MG63 (cell line): ENCODE measurements at places on chromosomes 12 and 14.

DNA sequence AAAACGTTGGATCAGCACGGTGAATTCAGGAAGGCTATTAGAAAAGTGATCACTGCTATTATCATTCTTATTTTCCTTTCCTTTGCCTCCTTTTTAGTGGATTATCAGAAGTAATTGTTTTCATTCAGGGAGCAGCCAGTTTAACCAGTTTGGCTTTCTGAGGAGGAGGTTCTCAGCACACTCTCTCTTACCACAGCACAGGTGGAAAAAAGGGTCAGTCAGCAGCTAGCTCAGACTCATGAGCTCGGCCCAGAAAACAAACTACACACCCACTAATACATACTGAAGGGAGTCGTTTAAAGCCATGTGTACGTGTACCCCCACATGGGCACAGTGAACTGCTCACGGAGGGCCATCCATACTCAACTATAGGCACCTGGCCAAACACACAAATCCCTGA, 23.2 kb upstream of the MAGOHB start:
- DNase-seq = no peak

DNA sequence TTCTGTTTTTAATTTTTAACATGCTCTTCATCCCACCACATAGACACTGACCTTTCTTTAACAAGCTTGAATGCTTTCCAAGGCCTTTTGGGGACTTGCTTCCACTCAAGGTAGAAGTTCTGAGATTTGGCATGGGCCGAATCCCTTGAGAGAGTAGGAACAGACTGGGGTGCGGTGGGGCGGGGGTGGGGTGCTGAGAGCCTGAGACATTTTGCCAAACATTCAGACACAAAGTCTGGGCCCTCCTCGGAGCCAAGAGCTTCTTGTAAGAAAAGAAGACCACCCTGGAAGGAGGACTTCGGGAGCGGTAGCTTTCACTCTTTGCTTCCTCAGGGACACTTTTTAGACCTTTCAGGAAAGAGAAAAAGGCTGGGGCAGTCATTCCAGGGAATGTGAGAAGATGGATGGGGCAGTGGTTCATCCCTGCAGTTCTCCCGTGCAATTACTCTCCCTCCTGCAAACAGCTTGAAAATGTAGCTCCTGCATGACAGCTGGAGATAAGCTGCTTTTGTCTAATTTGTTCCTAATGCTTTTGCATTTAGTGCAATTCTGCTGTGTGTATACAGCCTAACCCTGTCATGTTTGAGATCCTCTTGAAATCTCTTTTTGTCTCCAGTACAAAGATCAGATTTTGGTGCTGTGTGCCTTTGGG, 16.3 kb upstream of the MYO1H start:
- DNase-seq = no peak

DNA sequence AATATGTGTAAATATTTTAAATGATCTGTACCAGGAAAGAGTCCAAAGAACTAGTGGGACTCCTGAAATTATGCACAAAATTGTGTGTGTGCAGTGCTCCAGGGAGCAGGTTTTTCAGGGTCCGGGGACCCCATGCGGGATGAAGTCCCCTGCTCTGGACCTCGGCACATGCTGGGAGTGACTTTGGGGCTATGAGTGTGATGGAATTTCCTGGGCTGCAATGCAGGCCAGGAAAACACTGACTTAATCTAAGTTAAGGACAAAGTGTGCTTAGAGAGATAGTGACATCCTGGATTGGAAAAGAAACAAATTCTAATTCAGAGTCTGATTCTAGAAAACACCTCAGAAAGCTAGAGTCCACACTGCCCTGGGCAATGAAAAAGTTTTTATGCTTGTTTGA, 6.2 kb upstream of the MYH6 start:
- DNase-seq = no peak

DNA sequence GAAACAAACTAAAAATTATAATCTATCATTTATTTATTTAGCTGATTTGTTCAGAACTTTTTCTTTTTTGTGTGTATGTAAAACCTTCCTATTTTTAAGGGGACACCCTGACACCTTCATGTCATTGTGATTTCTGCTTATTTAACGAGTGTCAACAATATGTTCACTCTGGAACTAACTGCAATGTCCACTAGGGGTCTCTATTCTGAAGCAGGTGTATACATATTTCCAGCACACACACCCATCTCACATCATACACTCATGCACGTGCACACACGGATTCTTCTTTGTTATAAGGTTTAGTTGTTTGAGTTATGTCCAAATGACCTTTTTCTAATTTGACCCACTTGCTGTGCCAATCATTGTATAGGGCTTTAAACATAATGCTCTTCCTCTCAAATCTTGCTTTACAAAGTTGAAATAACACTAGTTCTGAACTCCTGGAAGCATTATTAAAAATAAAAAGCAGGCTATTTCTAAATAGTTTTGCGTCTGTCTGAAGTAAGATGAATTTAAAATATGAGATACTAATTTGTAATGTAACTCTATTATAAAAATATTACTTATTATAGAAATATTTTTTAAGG, 15.5 kb downstream of the E2F7 start:
- no peak for DNase-seq
